ENCODE measurements at places on chromosomes 16 and 17. TPM values are rescaled to one million over a fixed set of nuclear protein-coding genes. Genes with fewer than 3 reads are reported as not detected.
A peak's percentile ranks its signal among the peaks of the same experiment; 100 is the strongest.

The SLFN12 gene
- 14.3 TPM for total RNA-seq

The ZG16 gene
- total RNA-seq = not detected

DNA sequence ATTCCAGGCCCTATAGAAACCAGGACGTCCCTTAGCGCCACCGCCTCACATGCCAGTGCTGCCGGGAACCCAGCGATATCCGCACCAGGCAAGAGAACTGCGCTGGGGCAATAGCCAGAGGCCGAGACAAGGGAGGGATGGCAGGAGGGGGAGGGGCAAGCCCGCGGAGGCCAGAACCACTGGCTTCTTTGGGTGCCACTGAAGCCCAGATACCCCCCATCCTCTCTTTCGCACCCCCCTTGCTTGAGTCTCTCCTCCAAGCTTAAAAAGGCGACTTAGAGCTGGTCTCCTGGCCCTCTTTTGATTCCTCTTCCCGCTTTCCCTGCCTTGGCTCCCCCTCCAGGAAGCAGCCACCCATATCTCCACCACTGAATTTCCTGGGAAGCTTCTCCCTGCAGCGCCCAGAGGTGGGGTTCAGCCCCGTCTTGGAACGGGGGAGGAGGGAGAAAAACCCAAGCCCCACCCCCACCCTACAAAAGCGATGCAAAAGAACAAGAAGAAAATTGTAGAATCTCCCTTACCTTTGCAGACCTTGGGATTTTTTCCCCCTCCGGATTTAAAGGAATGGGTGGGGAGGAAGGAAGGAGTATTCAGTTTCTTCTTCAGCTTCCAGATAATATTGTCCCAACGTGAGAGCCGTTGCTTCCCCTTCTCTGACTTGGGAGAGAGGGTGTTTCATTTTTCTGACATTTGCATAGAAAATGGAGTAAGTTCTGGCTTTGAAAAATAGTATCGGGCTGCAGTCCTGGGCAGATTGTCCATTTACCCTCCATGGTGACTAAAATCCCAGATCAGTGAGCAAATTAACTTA, 622 bp downstream of the HOXB6 start:
- no peak for DNase-seq
- H3K27ac ChIP-seq = peak overlapping the region; percentile 65
- H3K4me1 ChIP-seq = peaks cover 20% of the 10 kb centered on the region
- H3K36me3 ChIP-seq = no peaks in the 10 kb centered on the region

The CCL3 gene
- 2.9 TPM for total RNA-seq

DNA sequence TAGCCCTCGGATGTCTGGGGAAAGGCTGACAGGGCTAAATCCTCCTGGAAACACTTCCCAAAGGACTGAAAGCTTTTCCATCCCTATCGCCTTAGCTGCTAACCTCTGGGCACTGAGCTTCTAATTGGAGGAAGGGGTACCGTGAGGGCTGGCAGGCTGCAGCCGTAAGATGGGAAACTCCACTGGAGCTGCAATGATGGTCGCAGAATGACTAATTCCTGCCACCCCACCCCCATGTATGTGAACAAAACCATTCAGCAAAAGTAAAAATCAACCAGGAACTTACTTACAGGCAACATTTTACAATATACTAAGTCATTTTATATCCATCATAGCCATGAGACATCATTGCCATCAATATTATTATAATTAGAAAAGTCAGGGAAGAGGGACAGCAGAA, 133.3 kb downstream of the ABCC12 start:
- no peaks in the 10 kb centered on the region for H3K27me3 ChIP-seq
- no peak overlapping the region for H3K27ac ChIP-seq
- DNase-seq = no peak
- no peaks in the 10 kb centered on the region for H3K36me3 ChIP-seq
- no peaks in the 10 kb centered on the region for H3K4me1 ChIP-seq

GRCh38 chr16:72442385-72443158, 270.6 kb upstream of the PMFBP1 start:
- H3K36me3 ChIP-seq = no peaks in the 10 kb centered on the region
- no peak overlapping the region for H3K4me3 ChIP-seq
- H3K27ac ChIP-seq = no peak overlapping the region
- no peaks in the 10 kb centered on the region for H3K4me1 ChIP-seq
- no peaks in the 10 kb centered on the region for H3K27me3 ChIP-seq

The TMEM235 gene
- not detected for total RNA-seq

DNA sequence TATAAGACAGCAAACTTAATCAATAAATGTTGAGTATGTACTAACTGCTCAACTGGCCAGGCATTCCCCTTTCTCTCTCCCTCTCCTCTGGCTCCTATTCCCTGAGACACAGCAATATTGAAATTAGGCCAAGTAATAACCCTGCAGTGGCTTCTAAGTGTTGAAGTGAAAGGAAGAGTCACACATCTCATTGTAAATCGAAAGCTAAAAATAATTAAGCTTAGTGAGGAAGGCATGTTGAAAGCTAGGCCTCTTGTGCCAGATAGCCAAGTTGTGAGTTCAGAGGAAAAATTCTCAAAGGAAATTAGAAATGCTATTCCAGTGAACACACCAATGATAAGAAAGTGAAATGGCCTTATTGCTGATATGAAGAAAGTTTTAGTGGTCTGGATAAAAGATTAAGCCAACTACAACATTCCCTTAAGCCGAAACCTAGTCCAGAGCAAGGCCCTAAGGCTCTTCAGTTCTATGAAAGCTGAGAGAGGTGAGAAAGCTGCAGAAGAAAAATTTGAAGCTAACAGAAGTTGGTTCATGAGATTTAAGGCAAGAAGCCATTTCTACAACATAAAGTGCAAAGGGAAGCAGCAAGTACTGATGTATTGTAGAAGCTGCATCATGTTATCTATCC, 35.4 kb upstream of the ABCC11 start:
- H3K27ac ChIP-seq = no peak overlapping the region
- no peaks in the 10 kb centered on the region for H3K27me3 ChIP-seq
- no peak overlapping the region for H3K4me3 ChIP-seq
- no peak for DNase-seq

- no peaks in the 10 kb centered on the region for H3K27me3 ChIP-seq
- no peak overlapping the region for H3K27ac ChIP-seq
- H3K4me1 ChIP-seq = no peaks in the 10 kb centered on the region
- no peaks in the 10 kb centered on the region for H3K36me3 ChIP-seq
- DNase-seq = no peak
These were observed 241.9 kb downstream of the CDH11 start for GRCh38 chr16:64880006-64880405.

DNA sequence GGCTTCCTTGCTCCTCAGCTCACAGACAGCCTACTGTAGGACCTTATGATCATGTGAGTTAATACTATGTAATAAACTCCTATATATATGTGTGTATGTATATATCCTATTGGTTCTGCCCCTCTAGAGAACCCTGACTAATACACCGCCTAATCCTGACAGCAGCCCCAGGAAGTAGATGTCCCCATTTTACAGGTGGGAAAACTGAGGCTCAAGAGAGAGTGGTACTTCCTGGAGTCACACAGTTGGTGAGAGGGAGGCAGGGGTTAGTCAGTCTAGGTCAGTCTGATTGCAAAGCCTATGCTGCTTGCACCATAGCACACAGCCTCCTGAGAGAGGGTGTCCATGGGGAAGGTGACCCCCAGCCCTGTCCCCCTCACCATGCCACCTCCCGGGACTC, 42.7 kb upstream of the C16orf82 start:
- no peak overlapping the region for H3K27ac ChIP-seq
- no peak for DNase-seq
- H3K36me3 ChIP-seq = no peaks in the 10 kb centered on the region
- H3K4me3 ChIP-seq = no peak overlapping the region
- no peaks in the 10 kb centered on the region for H3K27me3 ChIP-seq

The FNDC8 gene
- total RNA-seq = not detected

DNA sequence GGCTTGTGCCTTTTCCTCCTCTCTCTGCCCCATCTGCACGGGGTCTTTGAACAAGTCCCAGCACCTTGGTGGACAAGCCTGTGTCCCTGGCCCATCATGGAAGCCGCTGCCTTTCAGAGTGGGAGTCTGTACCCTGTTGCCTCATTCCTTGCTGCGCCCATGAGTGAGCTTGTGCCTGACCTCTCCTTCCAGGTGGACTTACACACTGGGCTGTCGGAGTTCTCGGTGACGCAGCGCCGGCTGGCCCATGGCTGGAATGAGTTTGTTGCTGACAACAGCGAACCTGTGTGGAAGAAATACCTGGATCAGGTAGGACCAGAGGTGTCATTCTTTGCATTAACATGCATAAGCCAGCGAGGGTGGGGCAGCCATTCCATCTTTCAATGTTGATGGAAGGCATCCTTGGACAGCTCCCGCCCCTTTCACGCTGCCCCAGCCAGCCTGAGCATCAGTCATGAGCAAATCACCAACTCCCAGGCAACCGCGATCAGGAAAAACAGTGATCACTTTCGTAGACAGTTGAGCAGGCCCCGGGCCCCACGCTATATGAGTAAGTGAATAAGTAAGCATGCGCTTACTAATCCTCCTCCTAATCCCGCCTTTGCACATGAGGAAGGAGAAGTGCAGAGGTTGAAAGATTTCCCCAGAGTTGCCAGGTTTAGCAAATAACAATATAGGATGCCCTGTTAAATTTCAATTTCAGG, 36.8 kb downstream of the ATP2C2 start:
- DNase-seq = no peak
- H3K4me3 ChIP-seq = no peak overlapping the region
- H3K27me3 ChIP-seq = no peaks in the 10 kb centered on the region
- H3K36me3 ChIP-seq = no peaks in the 10 kb centered on the region
- no peak overlapping the region for H3K27ac ChIP-seq
- no peaks in the 10 kb centered on the region for H3K4me1 ChIP-seq

DNA sequence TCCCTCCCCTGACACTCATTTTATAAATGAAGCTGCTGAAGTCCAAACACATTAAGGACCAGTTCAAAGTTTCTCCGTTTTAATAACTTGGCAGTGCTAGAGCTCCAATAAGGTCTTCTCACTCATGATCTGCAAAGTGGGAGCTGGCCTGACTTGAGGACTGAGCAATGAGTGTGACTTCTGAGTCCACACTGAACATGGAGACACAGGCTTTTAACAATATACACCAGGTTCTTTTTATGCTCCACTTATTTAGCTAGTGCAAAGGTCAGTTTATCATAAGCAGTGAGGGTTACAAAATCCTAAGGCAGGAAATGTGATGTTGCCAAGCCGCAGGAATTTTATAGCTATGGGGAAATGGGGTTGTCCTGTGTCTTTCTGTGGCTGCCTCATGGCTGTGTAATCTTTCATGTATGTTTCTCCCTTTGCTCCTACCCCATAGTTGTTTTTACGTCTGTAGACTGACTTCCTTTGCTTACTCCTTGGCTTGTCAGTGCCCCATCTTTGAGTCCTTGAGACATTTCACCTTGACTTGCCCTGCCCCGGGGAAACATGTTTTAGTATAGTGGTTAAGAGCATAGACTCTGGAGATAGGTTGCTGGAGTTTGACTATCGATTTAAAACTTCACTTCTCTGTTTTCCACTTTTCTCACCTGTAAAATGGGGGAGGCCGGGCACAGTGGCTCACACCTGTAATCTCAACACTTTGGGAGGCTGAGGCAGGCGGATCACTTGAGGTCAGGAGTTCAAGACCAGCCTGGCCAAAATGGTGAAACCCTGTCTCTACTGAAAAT, 12.2 kb upstream of the MMD start:
- peak overlapping the region; percentile 79 for H3K27ac ChIP-seq
- DNase-seq = peak; percentile 65
- peaks cover 16% of the 10 kb centered on the region for H3K4me1 ChIP-seq
- no peak overlapping the region for H3K4me3 ChIP-seq

The KREMEN2 gene
- total RNA-seq = 0.37 TPM

GRCh38 chr17:3025421-3026124, 37.8 kb downstream of the OR1D5 start:
- H3K36me3 ChIP-seq = peaks cover 95% of the 10 kb centered on the region
- no peak overlapping the region for H3K27ac ChIP-seq
- no peak for DNase-seq
- no peaks in the 10 kb centered on the region for H3K4me1 ChIP-seq

The NXN gene
- total RNA-seq = 22.2 TPM

- no peak overlapping the region for H3K4me3 ChIP-seq
- peaks cover 5% of the 10 kb centered on the region for H3K4me1 ChIP-seq
- no peaks in the 10 kb centered on the region for H3K27me3 ChIP-seq
- DNase-seq = no peak
- H3K36me3 ChIP-seq = no peaks in the 10 kb centered on the region
These were observed 89.7 kb downstream of the WWOX start for GRCh38 chr16:78189121-78189520.

DNA sequence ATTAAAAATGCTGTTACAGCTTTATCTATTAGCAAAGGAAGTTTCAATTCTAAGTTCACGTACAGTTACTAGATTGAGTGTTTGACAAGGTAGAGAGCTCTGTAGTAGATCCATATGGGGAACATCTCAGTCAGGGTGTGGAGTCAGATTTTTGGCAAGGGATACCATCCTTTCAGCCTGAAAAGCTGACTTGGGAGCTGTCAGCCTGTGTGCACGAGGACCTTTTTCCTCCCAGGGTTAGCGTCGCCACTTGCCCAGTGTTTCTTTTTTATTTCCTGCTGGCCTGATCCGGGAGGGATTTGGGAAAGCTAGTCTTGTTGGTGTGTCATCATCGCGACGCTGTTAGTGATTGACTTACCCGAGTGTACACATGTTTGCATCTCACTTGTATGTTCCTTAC, 29.5 kb downstream of the WWOX start:
- H3K4me3 ChIP-seq = no peak overlapping the region
- H3K36me3 ChIP-seq = no peaks in the 10 kb centered on the region
- peaks cover 40% of the 10 kb centered on the region for H3K4me1 ChIP-seq

GRCh38 chr16:65119435-65119834, 2.4 kb downstream of the CDH11 start:
- peak overlapping the region; percentile 90 for H3K27ac ChIP-seq
- peaks cover 73% of the 10 kb centered on the region for H3K4me1 ChIP-seq

DNA sequence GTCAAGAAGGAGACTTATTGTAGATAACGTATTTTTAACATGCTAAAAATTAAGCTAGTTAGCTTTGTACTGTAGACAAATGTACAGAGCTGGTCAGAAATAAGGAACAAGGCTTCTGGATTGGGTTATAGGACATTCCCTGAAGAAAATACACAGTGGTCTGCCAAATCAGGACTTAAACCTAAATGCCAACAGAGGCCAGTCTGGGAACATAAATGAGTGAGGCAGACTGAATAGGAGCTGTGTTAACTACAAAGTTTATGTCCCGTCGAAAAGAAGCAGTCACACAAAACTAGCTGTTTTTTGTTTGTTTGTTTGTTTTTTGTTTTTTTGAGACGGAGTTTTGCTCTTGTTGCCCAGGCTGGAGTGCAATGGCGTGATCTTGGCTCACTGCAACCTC, 120.4 kb upstream of the C17orf78 start:
- H3K4me3 ChIP-seq = no peak overlapping the region
- DNase-seq = no peak
- H3K27me3 ChIP-seq = no peaks in the 10 kb centered on the region
- H3K27ac ChIP-seq = no peak overlapping the region
- H3K36me3 ChIP-seq = peaks cover 50% of the 10 kb centered on the region

Measured in stomach (tissue), 19 donors.